Left lung (tissue), 14 donors: ENCODE measurements at places on chromosomes 6 and 20. TPM values are rescaled to one million over a fixed set of nuclear protein-coding genes. Genes with fewer than 3 reads are reported as not detected.

GRCh38 chr6:63305277-63305676 is 14.5 kb downstream of the LGSN start:
- no peak overlapping the region for H3K4me3 ChIP-seq
- no peak for DNase-seq
- no peaks in the 10 kb centered on the region for H3K4me1 ChIP-seq
- H3K36me3 ChIP-seq: no peaks in the 10 kb centered on the region
- peak overlapping the region; percentile 14 for H3K27ac ChIP-seq
- no peaks in the 10 kb centered on the region for H3K27me3 ChIP-seq

GRCh38 chr20:58143531-58143930 is 84.9 kb downstream of the ANKRD60 start:
- H3K4me1 ChIP-seq: no peaks in the 10 kb centered on the region
- H3K4me3 ChIP-seq: no peak overlapping the region
- no peak for DNase-seq
- no peaks in the 10 kb centered on the region for H3K27me3 ChIP-seq
- no peak overlapping the region for H3K27ac ChIP-seq

DNA sequence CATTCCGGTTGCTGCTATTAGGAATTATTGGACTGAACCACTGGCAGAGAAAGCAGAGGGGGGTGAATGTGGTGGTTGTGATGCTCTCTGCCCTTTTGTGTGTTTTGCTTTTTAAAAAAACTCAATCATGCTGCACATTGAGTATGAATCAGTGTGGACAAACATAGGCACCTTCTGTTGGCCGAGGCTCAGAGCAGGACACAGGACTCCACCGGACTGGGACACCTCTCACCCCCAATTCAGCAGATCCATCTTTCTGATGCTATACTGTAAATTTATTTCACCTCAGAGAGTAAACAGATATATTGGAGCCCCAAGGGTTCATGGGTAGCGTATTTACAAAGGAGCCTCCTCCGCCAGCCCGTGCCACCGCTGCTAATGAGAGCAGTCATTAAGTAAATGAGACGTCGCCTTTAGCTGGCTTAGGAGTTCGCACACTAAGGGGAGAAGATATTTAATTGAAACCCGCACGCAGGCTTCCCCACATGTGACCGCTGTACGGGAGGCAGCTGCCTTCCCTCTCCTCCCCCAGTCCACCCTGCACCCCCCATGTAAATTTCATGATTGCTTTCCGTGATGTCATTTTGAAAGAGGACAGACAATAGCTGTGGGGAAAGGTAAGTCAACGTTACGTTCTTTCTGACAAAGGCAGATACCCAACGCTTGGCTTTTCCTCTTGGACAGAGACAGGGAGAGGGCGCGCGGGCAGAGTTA is at the start of gene MYT1:
Gene MYT1 (plus strand): TSS at position 330 of the 714 bp plus-strand sequence. CDS start 34,410 bp downstream, outside the sequence.
- no peak within 1 kb of the TSS for H3K4me3 ChIP-seq
- no peaks in the 10 kb centered on the region for H3K36me3 ChIP-seq
- H3K27me3 ChIP-seq: peaks cover 42% of the 10 kb centered on the region
- no peak within 1 kb of the TSS for H3K27ac ChIP-seq
- no peaks in the 10 kb centered on the region for H3K4me1 ChIP-seq

HSPA1B gene
- 180 TPM for total RNA-seq

GRCh38 chr6:134446896-134447295 is 129.0 kb upstream of the SGK1 start:
- DNase-seq: no peak
- H3K27ac ChIP-seq: no peak overlapping the region
- H3K27me3 ChIP-seq: no peaks in the 10 kb centered on the region
- no peaks in the 10 kb centered on the region for H3K36me3 ChIP-seq
- H3K4me1 ChIP-seq: peaks cover 12% of the 10 kb centered on the region

KCNS1 gene
- total RNA-seq: 0.97 TPM

- peak overlapping the region; percentile 8 for H3K27ac ChIP-seq
- no peaks in the 10 kb centered on the region for H3K36me3 ChIP-seq
- H3K27me3 ChIP-seq: no peaks in the 10 kb centered on the region
- peaks cover 67% of the 10 kb centered on the region for H3K4me1 ChIP-seq
- DNase-seq: no peak
Measured at GRCh38 chr20:8151372-8151771, 19.3 kb downstream of the PLCB1 start.

DNA sequence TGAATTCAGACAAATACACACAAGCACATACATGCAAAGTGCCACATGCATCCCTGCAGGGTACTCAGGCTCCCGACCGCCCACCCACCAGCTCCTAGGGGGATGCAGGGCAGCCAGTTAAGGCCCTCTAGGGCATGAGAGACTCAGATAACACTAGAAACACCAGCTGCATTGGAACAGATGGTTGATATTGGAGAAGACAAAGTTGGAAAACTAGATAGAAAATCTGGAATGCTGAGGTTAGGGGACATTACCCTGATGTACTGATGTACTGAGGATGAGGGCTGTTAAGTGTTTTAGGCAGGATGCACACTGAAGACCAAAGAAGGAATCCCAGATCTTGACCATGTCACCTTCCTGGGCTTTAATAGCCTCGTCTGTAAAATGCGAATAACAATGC is 134.6 kb upstream of the ECI2 start:
- H3K4me3 ChIP-seq: no peak overlapping the region
- H3K27ac ChIP-seq: no peak overlapping the region
- H3K4me1 ChIP-seq: no peaks in the 10 kb centered on the region
- no peaks in the 10 kb centered on the region for H3K36me3 ChIP-seq
- H3K27me3 ChIP-seq: no peaks in the 10 kb centered on the region
- DNase-seq: no peak

GRCh38 chr6:80523531-80523997 is 417.1 kb downstream of the BCKDHB start:
- no peak overlapping the region for H3K4me3 ChIP-seq
- peak; percentile 49 for DNase-seq
- H3K4me1 ChIP-seq: no peaks in the 10 kb centered on the region
- H3K27ac ChIP-seq: no peak overlapping the region
- no peaks in the 10 kb centered on the region for H3K36me3 ChIP-seq

GRCh38 chr6:139508576-139508975 is 134.1 kb upstream of the CITED2 start:
- no peak overlapping the region for H3K4me3 ChIP-seq
- H3K27ac ChIP-seq: no peak overlapping the region
- no peaks in the 10 kb centered on the region for H3K4me1 ChIP-seq
- H3K27me3 ChIP-seq: no peaks in the 10 kb centered on the region
- H3K36me3 ChIP-seq: no peaks in the 10 kb centered on the region
- no peak for DNase-seq

GRCh38 chr6:24719125-24719971 is at the start of gene C6orf62:
TSS of gene C6orf62 (minus strand) at chr6:24719154. CDS start at chr6:24718668, 486 bp downstream.
- H3K27me3 ChIP-seq: no peaks in the 10 kb centered on the region
- DNase-seq: peak; percentile 81
- H3K27ac ChIP-seq: peak within 1 kb of the TSS; percentile 100
- no peaks in the 10 kb centered on the region for H3K36me3 ChIP-seq
- H3K4me3 ChIP-seq: peak within 1 kb of the TSS; percentile 87

SGK2 gene
- total RNA-seq: 1.1 TPM

DNA sequence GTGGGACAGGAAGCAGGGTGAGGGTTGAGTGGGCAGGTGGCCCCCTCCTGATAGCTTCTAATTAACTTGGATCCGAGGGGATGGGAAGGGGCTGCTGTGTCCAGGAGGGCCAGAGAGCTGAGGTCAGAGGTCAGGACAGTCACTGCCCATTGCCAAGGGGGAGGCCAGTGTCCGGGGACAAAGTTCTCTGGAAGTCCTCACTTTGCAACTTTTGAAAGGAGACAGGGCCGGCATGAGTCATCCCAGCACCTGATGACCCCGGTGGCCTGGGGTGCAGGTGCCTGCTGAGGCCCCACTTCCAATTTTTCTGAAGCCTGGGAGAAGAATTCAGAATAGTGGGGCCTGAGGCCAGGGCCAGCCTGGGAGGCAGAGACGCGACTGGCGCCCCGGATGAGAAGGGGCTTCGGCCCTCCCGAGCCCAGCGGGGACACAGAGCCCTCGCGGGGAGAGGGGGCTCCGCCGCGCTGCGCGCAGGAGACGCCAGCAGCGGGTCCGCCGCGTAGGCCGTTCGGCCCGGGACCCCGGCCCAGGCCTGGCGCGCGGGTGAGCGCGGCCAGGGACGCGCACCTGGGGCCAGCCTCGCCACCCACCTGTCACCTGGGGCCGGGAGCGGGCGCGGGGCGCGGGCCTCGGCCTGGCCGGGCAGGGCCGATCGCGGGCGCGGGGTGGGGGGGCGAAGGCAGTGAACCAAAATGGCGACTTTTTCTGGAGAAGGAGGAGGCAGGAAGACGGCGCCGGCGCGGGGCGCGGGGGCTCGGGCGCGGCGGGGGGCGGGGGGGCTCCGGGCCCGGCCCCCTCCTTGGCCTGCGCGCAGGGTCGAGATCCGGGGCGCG is 586 bp downstream of the ZNF512B start:
- H3K27ac ChIP-seq: no peak overlapping the region
- peak; percentile 81 for DNase-seq
- peak overlapping the region; percentile 54 for H3K4me3 ChIP-seq
- peaks cover 23% of the 10 kb centered on the region for H3K36me3 ChIP-seq
- peaks cover 19% of the 10 kb centered on the region for H3K4me1 ChIP-seq
- H3K27me3 ChIP-seq: peaks cover 6% of the 10 kb centered on the region

GRCh38 chr6:157173776-157174175 is 149.5 kb downstream of the TMEM242 start:
- no peak overlapping the region for H3K27ac ChIP-seq
- H3K4me1 ChIP-seq: peaks cover 4% of the 10 kb centered on the region
- peaks cover 5% of the 10 kb centered on the region for H3K36me3 ChIP-seq
- H3K27me3 ChIP-seq: no peaks in the 10 kb centered on the region
- H3K4me3 ChIP-seq: no peak overlapping the region

GRCh38 chr6:45036103-45036502 is 292.0 kb upstream of the RUNX2 start:
- H3K27ac ChIP-seq: no peak overlapping the region
- no peak for DNase-seq
- H3K4me3 ChIP-seq: no peak overlapping the region

DNA sequence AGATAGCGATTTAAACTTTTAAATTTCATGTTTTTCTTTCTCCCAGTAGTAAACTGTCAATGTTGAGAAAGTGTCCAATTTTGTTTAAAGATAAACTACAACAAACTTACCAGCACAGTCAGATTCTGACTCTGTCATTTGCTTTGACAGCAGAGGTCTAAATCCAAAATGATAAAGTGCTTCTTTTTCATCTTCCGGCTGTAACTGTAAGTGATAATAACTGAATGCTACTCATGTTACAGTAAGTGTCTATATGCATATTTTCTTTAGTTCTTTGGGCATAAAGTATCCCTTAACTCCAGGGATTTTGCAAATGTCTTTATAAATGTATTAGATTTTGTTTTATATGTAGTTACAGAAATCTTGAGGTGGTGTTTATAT is 610.4 kb downstream of the RFPL4B start:
- DNase-seq: no peak
- H3K4me1 ChIP-seq: no peaks in the 10 kb centered on the region
- no peaks in the 10 kb centered on the region for H3K27me3 ChIP-seq

GRCh38 chr6:134678436-134678889 is 271.4 kb downstream of the ALDH8A1 start:
- H3K27ac ChIP-seq: no peak overlapping the region
- no peaks in the 10 kb centered on the region for H3K27me3 ChIP-seq
- no peak overlapping the region for H3K4me3 ChIP-seq
- no peak for DNase-seq
- H3K36me3 ChIP-seq: no peaks in the 10 kb centered on the region

- H3K27ac ChIP-seq: no peak overlapping the region
- H3K4me1 ChIP-seq: peaks cover 3% of the 10 kb centered on the region
- no peak overlapping the region for H3K4me3 ChIP-seq
- DNase-seq: no peak
- H3K27me3 ChIP-seq: no peaks in the 10 kb centered on the region
Measured at GRCh38 chr20:46746956-46747526, 37.6 kb downstream of the SLC2A10 start.

SLC25A27 gene
- total RNA-seq: 12.4 TPM

GRCh38 chr6:15715851-15716250 is 53.0 kb upstream of the DTNBP1 start:
- H3K27ac ChIP-seq: no peak overlapping the region
- H3K27me3 ChIP-seq: no peaks in the 10 kb centered on the region
- H3K36me3 ChIP-seq: no peaks in the 10 kb centered on the region
- no peak overlapping the region for H3K4me3 ChIP-seq

GRCh38 chr20:48629960-48630315 is 197.9 kb downstream of the PREX1 start:
- no peak overlapping the region for H3K4me3 ChIP-seq
- peaks cover 7% of the 10 kb centered on the region for H3K4me1 ChIP-seq
- DNase-seq: no peak
- no peaks in the 10 kb centered on the region for H3K27me3 ChIP-seq
- H3K36me3 ChIP-seq: peaks cover 100% of the 10 kb centered on the region
- H3K27ac ChIP-seq: no peak overlapping the region
